LoVo (cell line): ENCODE measurements at places on chromosomes 1 and 21.

GRCh38 chr21:32101277-32101676 lies 177.6 kb downstream of the MIS18A start:
- no peak for DNase-seq

DNA sequence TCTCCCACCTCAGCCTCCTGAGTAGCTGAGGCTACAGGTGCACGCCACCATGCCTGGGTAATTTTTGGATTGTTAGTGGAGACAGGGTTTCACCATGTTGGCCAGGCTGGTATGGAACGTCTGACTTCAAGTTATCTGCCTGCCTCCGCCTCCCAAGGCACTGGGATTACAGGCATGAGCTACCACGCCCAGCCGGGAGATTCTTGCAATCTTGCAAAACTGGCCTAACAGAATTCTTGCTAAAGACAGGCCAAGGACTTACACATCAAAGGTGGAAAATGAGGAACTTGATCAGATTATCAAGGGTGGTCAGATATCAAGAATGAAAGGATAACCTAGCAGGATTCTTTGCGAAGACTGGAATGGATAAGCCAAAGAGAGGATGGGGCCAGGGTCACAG lies 98.3 kb upstream of the TIAM1 start:
- no peak for DNase-seq

DNA sequence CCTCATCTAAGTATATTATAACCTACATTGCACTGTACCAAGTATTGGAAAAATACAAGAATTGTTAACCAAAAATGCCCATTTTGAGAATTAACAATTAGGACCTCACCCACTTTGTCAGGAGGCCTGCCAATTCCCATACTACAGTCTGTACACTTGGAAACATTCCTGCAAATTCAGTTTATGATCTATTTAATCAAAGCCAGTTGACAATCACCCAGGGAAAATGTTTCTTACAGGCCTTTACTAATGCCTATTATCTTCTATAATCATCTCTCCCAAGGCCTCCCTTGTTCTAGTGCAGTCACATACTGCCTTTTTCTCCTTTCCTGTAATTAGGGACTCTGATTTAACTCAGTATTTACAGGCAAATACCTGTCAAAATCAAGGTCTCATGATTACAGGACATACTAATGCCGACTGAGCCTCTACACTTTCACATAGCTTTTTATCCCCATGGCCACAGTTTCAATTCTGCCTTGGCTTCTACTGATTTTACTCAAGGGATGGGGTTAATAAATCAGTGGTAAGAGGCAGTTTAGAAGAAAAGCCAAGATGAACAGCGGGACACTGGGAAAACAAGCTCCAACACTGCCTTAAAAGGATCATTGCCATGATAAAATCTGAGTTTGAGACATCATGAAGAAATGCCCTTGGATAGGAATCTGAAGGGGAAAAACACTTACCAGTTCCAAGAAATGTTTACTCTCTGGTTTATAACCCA lies 338.7 kb downstream of the VAV3 start:
- DNase-seq = no peak

DNA sequence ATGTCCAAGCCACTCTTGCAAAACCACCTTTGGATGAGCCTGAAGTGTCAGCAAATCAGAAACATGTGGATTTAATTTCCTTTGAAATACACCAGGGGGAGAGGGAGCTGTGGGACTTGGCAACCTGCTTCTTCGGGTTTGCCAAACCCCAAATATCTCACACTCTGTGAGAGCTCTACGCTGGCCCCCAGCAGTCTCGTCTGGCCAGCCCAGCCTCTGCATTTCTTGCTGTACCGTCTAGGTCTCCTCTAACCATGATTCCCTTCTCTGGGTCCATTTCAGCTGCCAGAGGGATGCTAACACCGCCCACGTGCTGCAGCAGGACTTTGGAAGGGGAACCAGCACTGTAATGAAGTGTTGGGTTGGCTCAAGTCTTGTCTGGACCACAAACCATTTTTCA lies 114.6 kb downstream of the MRPS6 start:
- DNase-seq = no peak

- no peak for DNase-seq
Observed at GRCh38 chr1:53127546-53127945, 14.9 kb downstream of the SLC1A7 start.

GRCh38 chr1:247212012-247212411 lies 40.2 kb upstream of the ZNF124 start:
- DNase-seq = no peak

DNA sequence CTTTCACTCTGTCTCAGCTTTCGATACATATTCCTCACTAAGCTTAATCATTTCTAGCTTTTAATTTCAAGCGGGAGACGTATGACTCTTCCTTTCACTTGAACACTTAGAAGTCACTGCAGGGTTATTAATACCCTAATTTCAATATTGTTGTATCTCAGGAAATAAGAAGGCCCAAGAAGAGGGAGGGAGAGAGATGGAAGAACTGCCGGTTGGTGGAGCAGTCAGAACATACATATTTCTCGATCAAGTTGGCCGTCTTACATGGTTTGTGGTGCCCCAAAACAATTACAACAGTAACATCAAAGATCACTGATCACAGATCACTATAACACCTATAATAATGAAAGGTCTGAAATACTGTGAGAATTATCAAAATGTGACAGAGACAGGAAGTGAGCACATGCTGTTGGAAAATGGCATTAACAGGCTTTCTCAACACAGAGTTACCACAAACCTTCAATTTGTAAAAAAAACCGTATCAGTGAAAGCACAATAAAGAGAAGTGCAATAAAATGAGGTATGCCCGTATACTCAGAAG lies 145.4 kb upstream of the HP1BP3 start:
- DNase-seq = no peak
